BE2C (cell line): ENCODE measurements at places on chromosomes 7 and 10.

DNA sequence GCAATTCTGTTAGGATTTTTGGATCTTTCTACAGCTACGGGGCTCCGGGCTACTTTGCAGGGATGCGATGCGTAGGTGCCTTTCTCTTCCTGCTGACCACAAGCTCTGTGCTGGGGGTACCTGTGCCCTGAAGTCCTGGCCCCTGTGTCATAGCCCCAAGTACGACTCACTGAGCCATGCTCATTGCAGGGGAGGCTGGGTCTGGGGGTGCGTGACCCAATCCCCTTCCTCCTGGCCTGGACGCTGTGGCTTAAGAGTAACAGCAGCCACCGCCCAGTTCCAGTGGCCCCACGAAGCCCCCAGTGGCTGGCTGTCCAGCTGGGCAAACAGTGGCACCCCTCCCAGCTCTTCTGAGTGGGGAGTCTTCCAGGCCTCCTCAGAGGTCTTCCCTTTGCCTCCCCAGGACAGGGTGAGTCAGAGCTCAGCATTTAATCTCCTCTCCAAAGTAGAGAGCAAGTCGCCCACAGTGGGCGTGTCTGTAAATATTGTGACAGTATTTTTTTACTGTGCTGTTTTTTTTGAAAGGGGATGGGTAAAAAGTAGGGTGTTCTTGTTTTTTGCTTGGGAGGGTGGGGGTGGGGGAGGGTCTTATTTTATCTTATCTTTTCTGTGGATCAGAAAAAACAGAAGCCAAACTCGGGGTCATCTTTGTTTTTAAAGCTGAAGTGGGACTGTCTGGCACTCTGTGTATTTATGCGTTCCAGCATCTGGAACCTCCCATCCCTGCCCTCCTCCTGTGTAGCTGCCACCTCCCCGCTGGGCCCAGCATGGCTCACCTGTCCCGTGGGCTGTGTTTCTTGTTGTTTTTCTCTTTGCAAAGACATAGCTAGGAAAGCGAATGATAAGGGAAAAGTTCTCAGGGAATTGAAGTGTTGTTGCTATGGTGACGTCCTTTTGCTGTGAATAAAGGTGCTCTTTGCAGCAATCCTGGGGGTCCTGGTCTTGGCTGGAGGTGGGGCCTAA is 8.2 kb downstream of the LFNG start:
- peak; percentile 7 for DNase-seq

GRCh38 chr10:78059906-78060702 is 26.4 kb downstream of the RPS24 start:
- DNase-seq = no peak

- DNase-seq = no peak
These were observed 197.9 kb downstream of the PTPRN2 start for GRCh38 chr7:158389514-158390425.

DNA sequence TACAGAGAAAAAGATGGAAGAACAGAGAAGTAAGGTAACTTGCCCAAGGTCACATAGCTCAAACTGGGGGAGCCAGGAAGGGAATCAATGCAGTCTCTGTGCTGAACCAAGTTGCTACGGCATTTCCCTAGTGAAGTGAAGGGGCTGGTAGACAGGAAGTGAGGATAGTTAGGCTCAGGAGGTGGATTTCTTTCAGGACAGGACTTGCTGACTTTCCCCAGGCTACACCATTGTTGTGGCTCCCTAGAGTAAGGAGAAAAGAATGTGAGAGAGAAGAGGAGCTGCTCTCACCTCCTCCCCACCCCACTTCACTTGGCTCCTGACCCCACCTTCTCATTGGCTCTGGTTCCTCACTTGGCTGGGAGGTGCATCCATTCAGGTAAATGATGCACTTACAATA is 316.9 kb downstream of the INHBA start:
- DNase-seq = no peak

- no peak for DNase-seq
These were observed 22.6 kb upstream of the AUTS2 start for GRCh38 chr7:69575651-69576050.

DNA sequence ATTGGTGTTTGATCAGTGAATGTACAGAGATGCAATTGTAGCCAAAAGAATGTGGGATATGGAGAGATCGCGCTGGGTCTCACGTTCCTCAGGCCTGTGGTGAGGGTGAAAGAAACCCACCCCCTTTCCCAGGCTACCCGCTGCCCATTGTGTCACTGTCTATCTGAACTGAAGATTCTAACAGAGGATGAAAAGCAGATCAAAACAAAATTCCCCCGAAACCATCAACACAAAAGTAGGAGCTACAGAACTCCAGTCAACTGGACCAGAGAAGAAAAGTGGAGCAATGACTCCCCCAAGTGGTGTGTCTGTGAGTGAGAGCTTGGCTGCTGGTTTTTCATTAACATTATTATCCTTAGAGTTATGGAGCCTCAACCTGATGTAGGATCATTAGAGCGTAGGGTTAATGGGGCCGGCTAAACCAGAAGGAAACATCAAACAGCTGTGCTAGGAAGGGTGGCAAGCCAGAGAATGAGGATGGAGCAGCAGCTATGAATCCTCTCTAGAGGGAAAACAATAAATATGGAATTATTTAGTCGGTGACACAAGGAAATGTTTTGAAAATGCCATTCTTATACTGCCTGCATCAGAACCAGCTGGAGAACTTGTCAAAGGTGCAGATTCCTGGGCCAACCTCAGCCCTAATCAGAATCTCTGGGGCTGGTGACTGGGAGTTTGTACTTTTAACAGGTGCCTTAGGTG is 38.3 kb downstream of the AKR1B1 start:
- DNase-seq = peak; percentile 64

GRCh38 chr10:125451319-125451718 is 231.6 kb downstream of the TEX36 start:
- no peak for DNase-seq

DNA sequence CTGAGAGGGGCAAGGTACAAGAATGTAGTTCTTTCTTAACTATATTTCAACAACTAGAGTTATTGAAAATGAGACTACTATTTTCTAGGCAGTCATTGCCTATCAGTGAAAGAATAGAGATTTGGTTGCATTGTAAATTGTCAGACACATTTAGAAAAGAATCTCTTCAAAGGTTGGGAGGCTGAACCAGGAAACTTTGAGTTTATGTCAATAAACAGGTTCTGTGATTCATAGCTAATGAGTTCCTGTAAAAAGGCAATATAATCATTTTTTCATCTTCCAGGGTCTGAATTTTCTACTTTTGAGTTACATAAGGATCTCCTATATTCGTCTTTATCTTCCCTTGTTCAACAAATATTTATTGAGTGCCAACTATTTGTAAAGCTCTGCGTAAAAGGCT is 47.1 kb downstream of the MAGI2 start:
- no peak for DNase-seq

DNA sequence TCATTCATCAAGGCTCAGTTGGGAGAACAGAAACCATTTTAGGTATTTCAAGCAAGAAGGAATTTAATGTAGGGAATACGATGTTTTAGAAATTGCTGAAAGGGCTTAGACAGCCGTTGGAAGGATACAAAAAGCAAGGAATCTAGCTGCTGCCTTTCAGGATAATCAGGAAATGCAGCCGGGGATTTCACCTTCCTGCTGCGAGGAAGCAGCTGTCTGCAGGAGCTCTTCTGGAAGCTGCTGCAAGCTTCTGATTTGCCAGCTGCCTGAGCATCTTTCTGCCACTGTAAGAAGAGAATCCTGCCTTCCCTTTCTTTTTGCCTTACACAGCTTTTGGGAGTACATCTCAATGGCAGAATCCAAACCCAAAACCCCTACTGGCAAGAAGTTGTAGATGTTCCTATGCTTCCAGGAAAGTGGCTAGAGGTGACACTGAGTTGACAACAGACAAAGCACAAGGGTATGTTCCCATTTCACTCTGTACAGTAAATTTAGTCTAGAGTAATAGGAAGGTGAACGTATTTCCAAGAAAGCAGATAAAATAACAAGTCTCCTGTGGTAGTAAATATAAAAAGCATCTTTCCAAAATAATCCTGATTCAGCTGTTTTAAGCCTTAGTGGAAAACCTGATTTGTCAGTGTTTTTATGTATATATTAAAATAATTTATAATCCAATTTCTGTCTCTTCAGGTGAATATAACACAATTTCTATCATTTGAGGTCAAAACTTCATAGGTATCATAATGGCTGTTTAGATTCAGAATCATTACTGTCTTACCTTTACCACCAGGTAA is 148.4 kb upstream of the LRGUK start:
- no peak for DNase-seq

DNA sequence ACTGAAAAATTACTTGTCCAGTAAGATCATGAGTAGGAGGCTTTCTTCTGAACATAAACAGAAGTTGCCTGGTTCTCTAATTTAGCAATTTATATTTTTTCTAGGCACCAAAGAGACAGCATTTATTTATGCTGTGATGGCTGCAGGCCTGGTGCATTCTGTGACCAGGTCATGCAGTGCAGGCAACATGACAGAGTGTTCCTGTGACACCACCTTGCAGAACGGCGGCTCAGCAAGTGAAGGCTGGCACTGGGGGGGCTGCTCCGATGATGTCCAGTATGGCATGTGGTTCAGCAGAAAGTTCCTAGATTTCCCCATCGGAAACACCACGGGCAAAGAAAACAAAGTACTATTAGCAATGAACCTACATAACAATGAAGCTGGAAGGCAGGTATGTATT is 2.8 kb downstream of the WNT16 start:
- no peak for DNase-seq

- DNase-seq = no peak
These were observed 427.1 kb downstream of the GALNT17 start for GRCh38 chr7:71558806-71559613.

GRCh38 chr7:104979167-104979841 is 34.7 kb upstream of the KMT2E start:
- DNase-seq = peak; percentile 36

GRCh38 chr10:17993361-17993760 is 41.6 kb downstream of the SLC39A12 start:
- DNase-seq = no peak

DNA sequence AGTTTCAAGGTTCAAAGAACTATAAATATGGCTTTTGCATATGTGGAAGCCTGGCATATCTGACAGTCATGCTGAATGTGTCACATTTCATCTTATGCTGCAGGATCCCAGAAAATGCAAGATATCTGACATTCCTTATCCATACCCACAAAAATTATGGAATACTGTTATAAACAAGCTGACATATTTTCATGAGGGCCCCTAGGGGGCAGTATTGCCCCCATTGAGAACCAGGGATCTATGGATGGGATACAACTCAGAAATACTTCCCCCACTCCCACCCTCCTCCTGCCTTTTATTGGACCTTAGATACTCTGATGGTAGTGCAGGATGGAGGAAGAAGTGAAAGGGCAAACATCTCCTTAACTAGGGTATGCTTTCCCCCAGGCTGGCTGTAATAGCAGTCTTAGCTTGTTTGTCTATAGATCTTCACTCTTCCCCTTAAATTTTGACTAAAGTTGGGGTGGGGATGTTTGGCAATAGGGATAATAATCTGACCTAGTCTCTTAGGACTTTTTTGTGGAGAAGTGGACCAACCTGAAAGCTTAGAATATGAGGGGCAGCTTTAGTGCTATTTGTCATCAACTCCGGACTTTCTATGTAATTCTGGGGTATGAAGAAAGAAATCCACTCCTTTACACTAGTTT is 3.5 kb upstream of the GNGT1 start:
- DNase-seq = peak; percentile 17
